ENCODE measurements at places on chromosomes 1 and 21.

DNA sequence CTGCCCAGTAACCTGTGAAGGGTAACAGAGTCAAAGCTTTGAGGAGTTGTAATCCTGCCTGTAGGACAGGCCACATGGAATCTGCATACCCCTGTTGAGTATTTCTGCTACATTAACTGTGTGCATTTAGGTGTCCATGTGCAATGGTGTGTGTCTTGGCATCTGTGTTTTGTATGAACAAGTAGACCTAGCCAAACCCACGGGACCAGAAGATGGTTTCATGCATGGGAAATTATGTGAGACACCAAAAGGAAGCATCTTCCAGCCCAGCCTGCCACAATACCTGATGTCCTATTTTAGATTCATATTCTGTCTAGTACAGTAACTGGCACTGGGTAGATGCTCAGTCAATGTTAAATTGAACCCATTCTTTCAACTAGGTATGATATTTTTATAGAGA lies 70.8 kb upstream of the KCND3 start:
- DNase-seq = no peak

DNA sequence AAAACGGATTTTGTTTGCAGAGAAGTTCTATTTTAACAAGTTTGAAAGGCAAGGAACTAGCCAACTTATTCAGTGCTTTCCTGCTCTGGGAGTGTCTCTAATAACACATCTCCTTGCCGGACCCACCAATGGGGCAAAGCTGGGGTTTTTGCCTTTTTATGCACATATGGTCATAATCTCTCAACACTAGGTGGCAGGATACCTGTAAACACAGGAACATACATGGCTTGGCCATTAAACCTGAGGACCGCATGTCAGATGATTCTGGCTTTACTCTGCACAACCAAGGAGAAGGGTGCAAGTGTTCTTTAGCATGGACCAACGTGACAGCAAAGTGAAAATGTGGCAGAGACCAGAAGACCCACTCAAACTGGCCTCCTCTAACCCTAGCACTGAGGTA lies 4.9 kb downstream of the TMEM9 start:
- no peak for DNase-seq

DNA sequence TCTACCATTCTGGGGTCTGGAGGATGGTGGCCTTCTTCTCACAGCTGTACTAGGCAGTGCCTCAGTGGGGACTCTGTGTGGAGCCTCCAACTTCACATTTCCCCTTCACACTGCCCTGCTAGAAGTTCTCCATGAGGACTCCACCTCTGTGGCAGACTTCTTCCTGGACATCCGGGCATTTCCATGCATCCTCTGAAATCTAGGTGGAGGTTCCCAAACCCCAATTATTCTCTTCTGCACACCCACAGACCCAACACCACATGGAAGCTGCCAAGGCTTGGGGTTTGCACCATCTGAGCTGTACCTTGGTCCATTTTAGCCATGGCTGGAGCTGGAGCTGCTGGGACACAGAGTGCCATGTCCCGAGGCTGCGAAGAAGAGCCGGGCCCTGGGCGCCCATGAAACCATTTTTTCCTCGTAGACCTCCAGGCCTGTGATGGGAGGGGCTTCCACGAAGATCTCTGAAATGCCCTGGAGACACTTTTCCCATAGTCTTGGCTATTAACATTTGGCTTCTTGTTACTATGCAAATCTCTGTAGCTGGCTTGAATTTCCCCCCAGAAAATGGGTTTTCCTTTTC lies 170.5 kb downstream of the FOXD2 start:
- DNase-seq = no peak

DNA sequence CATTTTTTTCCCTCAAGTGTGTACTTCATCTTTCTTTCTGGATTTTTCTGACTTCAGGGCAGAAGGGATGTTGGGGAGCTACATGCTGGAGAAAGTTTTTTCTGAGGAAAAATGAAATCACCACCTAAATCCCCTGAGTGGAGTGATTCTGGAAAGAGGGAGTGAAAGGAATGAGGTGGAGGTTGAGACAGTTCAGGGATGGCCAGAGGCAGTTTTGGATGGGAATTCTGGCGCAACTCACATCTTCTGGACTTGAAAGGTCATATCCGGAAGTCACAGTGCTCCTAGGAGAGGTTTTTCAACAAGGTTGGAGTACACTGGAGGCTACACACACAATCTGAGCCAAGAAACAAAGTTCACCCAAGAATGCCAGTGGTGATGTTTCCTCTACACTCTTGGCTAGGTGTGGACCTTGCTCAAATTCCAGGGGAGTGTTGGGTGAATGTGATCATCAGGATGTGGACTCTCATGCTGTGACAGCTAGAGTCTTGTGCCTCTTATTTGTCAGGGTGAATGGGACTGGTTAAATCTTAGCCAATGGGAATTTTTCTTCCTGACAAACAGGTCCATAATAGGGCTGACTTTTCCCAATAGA lies 161.5 kb downstream of the HLX start:
- no peak for DNase-seq

GRCh38 chr1:234277161-234277868 lies 95.9 kb upstream of the COA6 start:
- no peak for DNase-seq

- no peak for DNase-seq
Observed at GRCh38 chr1:94271373-94271772, 34.0 kb upstream of the ARHGAP29 start.

Measured in CD14-positive monocyte (primary cell).